ENCODE measurements at places on chromosomes 16 and 17.

- DNase-seq = no peak
Measured at GRCh38 chr16:35557731-35558130, 2098.3 kb downstream of the TP53TG3F start.

GRCh38 chr17:27990100-27990499 lies 52.4 kb upstream of the NLK start:
- no peak for DNase-seq

DNA sequence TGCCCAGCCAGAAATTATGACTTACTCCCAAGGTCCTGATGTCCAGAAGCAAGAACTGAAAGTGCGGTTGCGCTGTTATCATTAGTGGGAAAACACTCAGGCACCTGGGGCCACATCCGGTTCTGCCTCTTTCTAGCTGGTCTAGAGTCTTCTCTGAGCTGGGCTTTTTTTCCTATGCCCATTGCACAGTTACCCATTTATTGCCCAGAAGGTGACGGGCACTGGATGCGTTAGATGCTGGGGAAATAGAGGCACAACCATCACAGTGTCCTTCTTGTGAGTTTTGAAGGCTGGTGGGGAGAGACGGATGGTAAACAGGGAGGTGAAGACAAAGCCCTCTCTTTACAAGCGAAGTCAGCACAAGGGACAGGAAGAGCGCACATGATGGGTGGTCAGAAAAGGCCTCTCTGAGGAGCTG lies 37.7 kb downstream of the PLCG2 start:
- no peak for DNase-seq

DNA sequence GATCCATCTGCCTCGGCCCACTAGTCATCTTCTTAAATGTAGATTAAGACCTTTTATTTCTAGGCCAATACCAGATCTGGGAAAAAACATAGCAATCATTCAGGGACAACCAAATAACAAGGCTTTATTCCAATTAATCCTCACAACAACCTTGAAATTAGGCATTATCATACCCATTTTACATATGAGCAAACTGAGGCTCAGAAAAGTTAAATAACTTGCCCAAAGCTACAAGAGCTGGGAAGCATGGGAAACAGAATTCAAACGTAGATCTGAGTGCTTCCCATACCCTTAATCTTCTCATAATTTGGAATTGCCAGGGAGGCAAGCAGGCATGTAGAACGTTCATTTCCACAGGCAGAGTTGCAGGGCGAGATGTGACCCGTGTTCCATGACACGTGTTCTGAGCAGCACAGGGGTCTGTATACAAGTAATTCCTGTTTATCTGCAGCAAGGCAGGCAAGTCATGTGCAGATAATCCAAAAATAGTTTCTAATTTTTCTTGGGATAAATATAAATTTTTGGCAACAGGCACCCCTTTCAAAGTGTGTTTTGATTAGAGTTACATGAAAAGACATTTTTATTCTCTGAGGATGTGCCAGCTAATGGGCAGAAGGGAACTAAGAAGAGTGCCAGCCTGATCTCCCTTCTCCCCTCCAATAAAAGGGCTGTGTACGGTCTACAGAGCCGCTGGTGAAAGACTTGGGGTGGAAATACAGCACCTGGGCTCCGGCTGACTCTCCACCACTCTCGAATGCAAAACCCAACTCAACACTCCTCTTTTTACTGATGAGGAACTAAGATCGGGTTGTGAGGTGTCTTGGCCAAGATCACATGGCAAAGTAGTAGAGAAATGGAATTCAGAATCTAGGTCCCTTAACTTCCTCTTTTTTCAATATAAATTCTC lies 27.7 kb upstream of the MYOCD start:
- no peak for DNase-seq

DNA sequence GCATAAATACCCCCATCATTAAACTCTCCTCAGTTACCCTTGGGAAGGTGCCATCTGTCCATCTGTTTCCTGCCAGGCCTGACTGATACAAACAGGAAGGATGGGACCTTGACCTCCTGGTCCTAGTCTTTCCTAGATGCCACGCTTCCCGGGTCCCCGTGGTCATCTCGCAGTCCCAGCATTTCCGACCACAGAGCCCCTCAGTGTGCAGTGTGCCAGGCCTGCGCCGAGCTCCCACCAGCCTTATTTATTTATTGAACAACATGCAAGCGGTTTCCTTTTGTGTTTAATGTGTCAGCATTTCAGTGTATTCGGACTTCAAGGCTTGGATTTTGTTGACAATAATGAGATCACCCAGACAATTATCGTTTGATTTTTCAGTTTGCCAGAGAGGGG lies 45.6 kb upstream of the NKD1 start:
- peak; percentile 84 for DNase-seq

Measured in SW480 (cell line).